ENCODE measurements at places on chromosomes 6 and 20.

- no peak for DNase-seq
These were observed 13.7 kb upstream of the FAM83C start for GRCh38 chr20:35305682-35306556.

- DNase-seq = no peak
These were observed 122.0 kb upstream of the ID4 start for GRCh38 chr6:19715167-19715551.

DNA sequence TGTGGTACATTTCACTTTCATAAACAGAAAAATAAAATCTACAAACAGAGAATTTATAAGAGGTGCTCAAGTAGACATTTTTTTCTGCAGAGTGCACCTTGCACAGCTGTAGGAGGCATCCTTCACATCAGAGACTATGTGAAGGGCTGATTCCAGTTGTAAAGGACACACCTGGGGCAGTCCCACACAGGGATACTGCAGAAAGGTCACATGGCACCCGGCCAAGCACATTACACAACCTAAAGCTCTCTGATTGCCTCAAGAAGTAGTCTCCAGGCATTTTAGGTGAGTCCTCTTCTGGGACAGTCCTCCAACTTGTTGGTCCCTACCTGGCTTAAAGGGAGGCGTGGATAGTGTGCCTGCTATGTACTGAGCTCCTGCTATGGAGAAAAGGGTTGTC lies 502.9 kb upstream of the NOX3 start:
- no peak for DNase-seq

DNA sequence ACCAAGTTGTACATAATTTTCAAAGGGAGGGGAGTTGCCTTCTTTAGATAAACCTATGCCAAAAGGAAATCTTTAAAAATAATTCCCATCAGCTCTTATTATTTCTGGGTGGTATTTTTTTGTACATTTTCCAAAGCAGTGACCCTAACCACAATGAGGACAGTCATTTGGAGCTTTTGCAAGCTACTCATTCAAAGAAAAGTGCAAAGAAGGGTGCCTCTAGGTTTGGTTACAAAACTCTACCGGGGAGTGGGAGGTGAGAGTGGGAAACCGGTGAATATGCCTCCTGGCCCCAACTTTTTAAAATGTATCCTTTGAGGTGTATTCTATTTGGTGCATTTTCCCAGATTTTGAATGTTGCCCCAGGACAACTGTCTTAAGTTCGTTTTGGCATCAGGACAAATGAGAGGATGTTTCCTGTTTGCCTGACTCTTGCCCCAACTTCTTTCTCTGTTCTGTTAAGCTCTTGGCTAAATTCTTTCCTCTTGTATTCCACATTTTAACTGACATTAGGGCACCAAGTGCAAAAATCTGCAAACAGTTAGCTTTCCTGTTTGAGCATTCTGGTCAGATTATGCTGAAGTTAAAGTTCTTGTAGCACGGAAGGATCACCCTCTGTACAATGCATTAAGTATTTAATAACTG lies 78.9 kb downstream of the SLX4IP start:
- DNase-seq = no peak

DNA sequence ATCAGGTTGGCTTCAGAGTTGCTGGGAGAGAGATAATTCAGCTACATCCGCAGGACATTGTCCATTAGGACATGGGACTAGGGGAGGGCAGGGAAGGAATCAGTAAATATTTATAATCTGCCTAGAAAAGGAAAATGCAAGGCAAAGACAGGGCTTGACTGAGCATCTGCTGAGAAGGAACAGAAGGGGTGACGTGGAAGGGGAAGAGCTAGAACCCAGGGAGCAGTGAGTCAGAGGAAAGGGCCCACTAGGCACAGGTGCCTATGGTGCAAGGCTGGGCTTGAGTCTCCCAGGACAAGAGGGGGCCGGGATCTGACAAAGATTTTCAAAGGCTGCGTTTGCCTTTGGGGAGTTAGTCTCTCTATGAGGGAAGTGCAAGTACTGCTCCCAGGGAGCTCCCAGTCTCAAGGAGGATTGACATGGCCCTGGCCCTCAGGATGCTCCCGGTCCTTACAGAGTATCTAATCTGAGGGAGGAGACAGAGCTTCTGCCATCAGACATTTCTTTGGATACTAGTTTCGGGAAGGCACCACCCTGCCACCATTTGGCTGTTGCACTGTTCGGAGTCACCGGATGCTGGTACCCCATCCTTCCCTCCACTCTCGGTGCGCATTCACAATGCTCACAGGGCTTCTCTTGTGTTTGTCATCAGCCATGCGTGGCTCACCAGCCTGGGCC lies 21.9 kb downstream of the VEGFA start:
- DNase-seq = no peak

- DNase-seq = no peak
These were observed 35.3 kb upstream of the LAMA2 start for GRCh38 chr6:128847431-128848210.

DNA sequence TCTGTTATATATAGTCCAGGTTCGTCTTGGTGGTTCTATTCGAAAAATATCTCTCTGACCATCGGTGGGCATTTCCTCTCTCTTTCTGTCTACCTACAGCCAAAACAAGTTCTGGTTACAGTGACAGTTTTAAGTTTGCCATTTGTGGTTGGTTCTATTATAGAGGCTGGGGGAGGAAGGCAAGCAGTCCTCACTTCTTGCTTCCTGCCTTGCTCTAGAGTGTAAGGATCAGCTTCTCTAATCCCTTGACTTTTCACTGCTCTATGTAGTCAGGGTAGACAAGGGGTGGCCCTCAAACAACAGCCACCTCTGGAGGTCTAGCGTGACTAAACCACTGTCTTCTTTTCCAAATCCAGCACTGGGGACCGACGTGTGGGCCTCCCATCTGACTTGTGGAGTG lies 16.1 kb downstream of the E2F3 start:
- no peak for DNase-seq

DNA sequence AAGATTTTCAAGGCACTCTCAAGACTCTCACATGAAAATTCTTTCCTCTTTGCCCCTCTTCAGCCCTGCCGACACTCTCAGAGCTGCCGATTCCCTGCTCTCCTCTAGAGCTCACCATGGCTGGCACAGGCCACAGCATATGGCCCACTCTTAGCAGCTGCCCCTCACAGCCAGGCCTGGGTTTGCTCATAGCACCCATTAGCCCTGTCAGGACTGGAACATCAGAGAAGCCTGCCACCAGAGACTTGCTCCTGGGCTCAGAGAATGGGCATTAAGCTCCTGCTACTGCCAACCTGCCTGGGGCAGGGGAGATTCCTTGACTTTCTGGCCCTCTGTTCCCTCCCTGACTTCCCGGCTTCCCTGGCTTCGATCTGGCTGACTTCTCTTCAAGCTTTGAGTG lies 96.7 kb downstream of the LRFN2 start:
- DNase-seq = no peak

DNA sequence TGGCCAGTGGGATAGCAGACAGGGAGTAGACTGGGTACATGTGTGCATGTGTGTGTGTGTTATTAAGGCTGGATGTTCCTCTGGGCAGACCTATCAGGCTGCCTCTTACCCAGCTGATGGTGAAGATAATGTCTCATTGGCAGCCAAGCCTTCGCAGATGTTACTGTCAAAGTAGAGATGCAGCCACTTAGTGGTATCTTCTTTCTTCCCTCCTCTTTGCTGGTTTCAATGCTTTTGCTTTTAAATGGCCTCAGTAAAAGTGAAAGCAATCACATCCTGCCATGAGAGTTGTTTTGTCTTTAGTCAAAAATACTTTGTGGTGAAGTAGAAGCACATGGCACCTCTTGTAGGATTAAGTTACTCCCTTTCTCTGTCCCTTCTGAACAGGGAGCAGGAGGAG lies 57.5 kb downstream of the SNRNP48 start:
- DNase-seq = no peak
